ENCODE measurements at places on chromosomes 4 and X.

DNA sequence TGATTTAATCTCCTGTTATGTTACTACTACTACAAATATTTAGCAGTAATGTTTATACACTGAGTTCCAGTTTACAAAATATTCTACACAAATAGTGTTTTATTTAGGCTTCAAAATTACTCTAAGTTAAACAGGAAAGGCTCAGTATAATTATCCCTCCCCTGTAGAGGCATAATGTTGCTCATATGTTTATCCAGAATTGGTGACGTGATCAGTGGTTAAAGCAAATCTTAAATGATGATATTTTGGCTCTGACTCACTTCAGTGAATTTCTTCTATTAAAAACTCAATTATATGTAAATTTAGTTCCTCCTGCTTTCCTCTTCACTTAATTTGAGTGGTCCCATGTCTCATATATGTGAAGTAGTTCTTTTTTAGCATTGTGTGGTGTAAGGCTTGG, 438.5 kb downstream of the ADGRL3 start:
- peak; percentile 40 for DNase-seq

DNA sequence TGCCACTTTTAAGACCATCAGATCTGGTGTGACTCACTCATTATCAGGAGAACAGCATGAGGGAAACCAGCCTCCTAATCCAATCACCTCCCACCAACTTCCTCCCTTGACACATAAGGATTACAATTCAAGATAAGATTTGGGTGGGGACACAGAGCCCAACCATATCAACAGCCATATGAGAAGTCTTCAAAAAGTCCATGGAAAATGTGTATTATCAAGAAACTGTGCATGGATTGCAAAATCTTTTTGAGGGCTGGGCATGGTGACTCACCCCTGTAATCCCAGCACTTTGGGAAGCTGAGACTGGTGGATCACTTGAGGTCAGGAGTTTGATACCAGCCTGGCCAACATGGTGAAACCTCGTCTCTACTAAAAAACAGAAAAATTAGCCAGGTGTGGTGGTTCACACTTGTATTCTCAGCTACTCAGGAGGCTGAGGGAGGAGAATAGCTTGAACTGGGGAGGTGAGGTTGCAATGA, 17.8 kb upstream of the RPL39 start:
- DNase-seq = no peak

DNA sequence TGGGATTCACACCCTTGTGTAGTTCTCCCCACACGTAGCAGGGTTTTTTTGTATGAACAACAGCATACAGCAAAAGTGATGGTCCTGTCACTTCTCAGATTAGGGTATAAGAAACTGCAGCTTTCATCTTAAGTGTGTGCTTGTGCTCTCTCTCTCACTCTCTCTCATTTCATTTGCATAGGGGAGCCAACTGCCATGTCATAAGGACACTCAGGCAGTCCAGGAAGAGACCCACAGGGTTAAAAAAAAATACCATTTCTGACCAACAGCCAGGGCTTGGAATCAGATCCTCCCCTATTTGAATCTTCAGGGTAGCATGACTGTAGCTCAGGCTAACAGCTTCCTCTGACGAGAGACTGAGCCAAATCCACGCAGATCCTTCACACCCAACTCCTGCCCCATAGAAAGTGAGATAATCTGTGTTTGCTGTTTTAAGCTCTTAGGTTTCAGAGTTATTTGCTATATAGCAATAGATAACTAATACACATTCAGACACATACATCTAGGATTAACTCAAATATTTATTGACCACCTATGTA, 331.2 kb downstream of the PAPSS1 start:
- no peak for DNase-seq

DNA sequence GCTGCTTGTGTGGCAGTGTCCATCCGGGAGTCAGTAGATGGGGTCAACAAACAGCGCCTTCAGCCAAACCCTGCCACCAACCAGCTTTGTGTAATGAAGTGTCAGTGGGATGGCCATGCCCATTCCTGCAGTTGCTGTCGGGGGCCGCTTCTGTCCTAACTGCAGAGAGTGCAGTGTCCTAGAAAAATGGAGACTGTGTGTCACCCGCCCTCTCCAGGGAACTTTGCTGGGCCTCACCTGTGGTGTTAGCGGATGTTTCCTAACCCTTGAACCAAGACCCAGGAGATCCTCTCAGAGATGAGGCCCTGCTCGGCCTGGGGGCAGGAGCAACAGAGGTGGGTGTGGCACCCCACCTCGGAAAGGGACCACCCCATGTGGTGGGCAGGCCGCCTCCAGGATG, 35.3 kb upstream of the HGFAC start:
- DNase-seq = no peak

DNA sequence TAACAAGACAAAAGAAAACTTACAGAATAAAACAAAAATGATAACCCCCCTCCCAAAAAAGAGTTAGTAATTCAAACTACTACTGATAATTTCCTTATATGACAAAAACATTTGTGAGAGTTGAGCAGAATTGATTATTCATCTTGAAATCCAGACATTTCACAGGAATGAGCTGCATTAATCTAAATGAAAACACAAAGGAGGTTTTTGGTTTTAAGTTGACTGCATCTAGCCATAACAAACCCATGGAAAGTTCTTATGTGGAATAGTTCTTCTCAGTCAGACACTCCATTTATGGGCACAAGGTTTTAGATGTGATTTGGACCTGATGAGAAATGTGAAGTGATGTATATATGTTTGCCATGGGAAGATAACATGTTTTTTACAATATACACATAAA, 95.4 kb downstream of the VCX2 start:
- DNase-seq = peak; percentile 66

DNA sequence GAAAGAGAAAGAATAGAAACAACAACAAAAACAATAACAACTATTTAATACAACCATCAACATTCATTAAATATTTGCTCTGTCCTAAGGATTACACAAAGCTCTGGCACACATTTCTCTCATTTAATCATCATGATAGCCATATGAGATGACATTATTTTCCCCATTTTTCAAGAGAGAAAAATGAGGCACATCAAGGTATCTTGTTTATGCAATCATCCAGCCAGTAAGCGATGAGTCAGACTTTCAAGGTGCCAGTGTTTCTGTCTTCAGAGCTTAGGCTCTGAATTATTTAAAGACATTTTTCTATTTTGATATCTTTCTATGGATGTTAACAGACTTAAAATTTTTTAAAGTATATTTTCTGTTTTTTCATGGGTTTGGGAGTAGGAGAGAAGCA, 541.8 kb upstream of the SMIM31 start:
- no peak for DNase-seq

DNA sequence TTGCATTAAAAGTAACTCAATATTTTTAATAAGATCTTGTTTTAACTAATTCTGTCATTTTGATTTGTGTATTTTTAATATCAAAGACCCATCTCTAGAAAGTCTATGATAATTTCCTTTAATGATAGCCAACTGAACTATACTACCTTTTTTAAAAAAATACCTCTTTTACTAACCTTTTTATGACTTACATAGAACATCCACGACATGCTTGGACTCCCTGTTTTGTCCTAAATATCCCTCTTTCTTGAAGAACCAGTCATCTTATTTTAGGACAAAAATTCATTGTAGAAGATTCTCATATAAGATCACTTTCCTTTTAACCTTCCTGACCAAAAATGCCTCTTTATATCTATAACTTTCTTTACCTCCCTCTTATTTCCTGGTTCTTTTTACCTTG, 76.8 kb upstream of the GC start:
- DNase-seq = no peak

- DNase-seq = no peak
Observed at GRCh38 chr4:102809691-102810090, 17.7 kb downstream of the UBE2D3 start.

GRCh38 chr4:1236103-1236641, 12.8 kb downstream of the CTBP1 start:
- DNase-seq = no peak

GRCh38 chr4:57113870-57114269, 3.7 kb upstream of the IGFBP7 start:
- DNase-seq = no peak

DNA sequence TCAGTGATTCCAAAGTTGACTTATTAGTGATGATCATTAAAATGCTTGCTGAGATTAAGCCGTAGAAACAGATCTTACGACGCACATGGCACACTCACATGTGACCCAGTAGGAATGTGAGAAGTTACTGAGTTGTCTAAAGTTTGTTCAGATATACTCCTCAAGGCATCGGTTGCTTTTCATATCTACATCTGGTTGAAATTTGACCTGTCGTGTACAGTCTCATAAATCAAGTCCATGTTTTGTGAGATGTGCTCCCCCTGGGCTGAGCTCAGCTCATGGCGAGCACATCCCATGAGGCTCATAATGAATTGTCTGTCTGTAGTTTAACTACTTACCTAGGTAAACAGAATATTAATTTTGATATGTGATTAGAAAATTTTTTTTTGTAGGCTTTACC, 67.0 kb downstream of the TNIP2 start:
- peak; percentile 54 for DNase-seq

DNA sequence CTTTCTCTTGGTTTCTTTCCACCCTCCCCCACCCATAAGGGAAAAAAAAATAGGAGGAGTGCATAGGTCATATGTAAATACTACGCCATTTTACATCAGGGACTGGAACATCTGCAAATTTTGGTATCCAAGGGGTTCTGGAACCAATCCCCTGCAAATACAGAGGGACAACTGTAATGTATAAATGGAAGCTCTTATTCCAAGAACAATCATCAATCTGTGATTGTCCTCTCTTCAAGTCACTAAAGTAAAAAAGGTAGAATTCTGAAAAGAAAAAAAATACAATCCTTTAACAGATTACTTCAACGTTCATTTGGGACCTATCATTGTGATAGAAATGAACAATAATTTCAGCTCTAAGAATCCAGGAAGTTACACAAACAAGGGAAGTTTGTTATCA, 13.6 kb downstream of the PPA2 start:
- DNase-seq = no peak

- no peak for DNase-seq
Observed at GRCh38 chr4:152264106-152264505, 271.8 kb downstream of the FBXW7 start.

DNA sequence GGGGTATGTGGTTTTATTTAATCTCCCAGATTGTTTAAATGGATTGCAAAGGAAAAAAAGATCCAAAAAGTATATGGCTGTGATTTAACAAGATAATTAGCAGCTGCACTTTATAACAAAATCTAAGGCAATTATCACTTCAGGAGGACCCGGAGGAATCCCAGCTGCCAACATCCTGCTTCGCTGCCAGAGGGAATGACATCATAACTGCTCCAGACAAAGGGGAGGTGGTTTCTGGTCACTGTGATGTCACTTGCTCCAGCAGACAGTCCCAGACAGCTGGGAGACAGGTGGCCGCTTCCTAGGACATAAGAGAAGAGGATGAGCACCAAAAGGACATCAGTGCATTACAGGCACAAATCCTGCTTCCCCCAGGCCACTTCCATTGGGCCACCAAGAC, 371.0 kb downstream of the BCOR start:
- DNase-seq = peak; percentile 65

GRCh38 chr4:97396097-97396496, 747.2 kb downstream of the STPG2 start:
- DNase-seq = no peak

DNA sequence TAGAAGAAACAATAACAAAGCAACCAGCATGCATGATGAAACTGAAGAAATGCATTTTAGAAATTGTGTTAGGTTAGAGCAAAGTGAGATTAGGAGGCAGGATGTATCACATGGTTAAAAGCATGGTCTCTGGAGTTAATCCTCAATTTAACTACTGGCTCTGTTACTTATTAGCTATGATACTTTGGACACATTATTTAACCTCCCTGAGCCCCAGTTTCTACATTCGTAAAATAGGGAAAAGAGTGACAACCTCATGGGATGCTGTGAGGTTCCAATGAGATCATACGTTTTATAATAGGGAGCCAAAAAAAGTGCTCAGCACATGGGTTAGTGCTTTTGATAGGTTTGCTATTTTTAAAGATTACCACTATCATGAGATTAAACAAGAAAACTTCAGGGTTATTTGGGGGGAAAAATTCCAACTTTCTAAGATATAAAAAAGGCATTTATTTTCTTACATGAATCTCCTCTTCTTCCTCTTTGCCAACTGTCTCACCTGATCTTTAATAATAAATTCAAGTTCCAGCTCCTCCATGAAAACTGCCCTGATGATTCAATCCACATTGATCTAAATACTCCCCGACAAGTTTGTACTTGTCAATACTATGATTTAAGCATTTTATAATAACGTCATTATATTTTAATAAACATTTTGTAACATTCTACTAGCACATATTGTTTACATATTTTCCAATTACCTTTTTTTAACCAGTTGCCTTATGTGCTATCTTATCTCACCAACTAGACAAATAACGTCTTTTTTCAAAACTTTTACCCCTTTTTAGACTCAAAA, 4.6 kb downstream of the SEC31A start:
- no peak for DNase-seq

- DNase-seq = no peak
Observed at GRCh38 chr4:108622022-108622421, 1.6 kb downstream of the RPL34 start.

DNA sequence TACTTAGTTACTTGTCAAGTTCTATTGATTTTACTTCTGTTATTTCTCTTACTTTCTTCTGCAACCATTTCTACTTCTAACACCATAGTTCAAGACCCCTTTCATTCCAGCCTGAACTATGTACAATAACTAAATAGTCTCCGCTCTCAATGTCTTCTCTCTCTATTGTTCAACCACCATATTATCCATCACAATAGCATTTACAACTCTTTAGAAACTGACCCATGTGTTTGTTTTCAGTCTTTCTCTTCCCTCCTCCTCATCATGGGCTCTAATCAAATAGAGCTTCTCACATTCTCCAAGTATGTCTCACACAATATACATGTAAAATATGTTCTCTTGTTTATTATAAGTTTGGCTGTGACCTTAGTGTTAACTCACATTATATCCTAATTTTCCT, 143.6 kb downstream of the ZAR1 start:
- no peak for DNase-seq

GRCh38 chr4:84753321-84753972, 170.5 kb downstream of the CDS1 start:
- DNase-seq = no peak

GRCh38 chrX:48920718-48921104, 1.9 kb upstream of the PIM2 start:
- DNase-seq = no peak

DNA sequence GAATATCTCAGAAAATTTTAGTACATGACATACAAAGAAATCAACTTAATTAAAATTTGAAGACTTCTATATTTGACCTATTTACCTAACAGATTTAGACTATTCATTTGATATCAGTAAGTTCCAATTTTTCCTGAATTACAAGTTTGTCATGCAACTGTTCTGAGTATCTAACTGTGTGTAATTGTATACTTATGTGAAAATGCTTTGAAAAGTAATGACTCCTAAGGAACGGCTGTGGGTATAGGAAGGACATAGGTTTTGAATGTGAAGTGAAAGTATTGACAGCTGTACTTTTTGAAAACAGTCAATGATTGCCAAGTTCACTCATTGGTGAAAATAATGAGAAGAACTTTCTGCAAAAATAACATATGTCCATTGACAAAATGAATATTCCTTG, 2.9 kb downstream of the GRIA2 start:
- no peak for DNase-seq

- no peak for DNase-seq
Observed at GRCh38 chr4:176614793-176615192, 177.9 kb downstream of the VEGFC start.

GRCh38 chr4:177301126-177301639, 8.5 kb upstream of the NEIL3 start:
- DNase-seq = no peak

Data from fibroblast of skin of abdomen (primary cell).